ENCODE measurements at places on chromosomes 3 and 15.

DNA sequence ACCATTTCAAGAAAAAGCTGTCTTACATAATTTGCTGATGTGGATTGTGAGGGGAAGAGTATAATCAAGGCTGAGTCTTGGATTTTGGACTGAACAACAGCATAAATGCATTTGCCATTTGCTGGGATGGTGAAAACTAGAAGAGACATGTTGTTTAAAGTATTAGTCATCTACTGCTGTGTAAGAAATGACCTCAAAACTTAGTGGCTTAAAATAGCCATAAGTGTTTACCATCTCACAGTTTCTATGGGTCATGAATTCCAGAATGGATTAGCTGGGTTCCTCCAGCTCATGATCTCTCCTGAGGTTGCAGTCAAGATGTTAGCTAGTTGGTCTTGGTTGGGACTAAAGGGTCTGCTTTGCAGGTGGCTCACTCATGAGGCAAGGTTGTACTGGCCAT lies 66.2 kb downstream of the SCN11A start:
- DNase-seq: no peak

DNA sequence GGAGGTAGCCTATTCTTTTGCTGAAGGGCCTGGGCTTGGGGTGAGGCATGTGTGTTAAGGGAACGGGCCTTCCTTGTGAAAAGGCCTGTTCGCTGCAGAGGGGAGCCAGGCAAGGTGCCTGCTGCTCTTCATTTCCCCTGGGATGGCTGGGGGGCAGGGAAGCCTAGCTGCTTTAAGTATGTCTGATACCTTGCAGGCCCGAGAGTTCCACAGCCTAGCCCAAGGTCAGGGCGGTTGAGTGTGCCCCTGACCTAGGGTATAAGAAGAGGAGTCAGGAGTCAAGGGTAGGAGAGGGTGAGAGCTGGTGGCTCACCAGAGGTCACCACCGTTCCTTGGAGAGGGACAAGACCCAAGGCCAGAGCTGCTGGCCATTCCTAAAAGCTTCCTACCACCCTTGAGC lies 46.6 kb downstream of the UMPS start:
- no peak for DNase-seq

- peak; percentile 56 for DNase-seq
Observed at GRCh38 chr15:28021281-28022039, 77.7 kb downstream of the OCA2 start.

GRCh38 chr15:88852476-88852875 lies 42.9 kb downstream of the HAPLN3 start:
- no peak for DNase-seq

GRCh38 chr3:187551416-187551815 lies 118.8 kb downstream of the SST start:
- no peak for DNase-seq

GRCh38 chr3:106588739-106589138 lies 719.9 kb upstream of the CBLB start:
- no peak for DNase-seq

- DNase-seq: no peak
Observed at GRCh38 chr3:148335612-148336011, 362.1 kb upstream of the AGTR1 start.

DNA sequence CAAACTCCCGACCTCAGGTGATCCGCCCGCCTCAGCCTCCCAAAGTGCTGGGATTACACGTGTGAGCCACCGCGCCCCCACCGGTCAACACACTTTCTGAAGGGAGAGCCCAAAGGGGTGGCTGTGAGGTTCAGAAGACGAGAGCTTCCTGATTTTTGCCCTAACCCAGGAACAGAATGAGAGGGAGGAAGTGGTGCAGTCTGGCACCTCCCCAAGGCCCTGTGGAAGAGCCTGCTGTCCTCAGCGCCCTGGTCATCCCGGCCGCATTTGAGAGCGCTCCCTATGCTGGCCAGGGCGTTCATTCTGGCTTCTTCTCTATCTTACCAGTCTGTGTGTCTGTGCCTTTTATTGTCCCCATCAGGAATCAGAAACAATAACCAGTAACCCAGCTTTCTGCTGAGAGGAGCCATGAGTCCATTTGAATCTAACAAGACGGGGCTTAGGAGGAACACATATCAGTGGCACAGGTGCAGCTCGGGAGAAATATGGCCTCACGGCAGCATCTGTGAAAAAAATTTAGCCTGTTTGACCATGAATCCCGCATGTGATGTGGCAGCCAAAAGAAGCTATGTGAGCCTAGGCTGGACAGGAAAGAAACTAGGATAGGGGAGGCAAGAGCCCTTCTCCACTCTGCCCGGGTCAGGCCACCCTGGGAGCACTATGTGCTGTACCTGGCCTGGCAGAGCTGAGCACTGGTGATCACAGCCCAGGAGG lies 12.9 kb downstream of the BDH1 start:
- DNase-seq: no peak

DNA sequence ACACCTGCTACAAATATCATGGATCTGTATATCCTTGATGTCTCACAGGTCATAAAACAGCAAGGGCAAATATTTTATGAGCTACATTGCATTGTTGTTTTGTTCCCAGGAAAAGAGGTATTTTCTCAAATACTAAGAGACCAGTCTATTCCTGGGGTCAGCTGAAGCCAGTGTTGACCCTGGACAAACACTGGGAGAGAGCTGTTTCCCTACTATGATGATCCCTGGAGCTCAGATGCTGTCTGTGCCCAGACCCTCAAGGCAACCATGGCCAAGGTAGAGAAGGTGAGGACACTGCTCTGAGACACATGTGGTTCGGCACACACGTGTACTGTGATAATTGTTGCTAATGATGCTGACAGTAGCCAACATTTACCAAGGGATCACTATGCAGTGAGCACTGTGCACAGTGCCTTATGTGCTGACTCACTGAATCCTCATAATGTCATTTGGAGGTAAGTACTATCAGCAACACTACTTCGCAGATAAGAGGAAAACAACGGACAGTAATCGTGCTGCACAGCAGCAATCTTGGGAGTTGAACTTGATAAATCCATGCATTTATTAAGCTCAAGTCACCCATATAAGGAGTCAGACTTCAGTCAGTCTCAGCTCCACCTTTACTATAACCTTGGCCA lies 943.6 kb downstream of the FHIT start:
- no peak for DNase-seq

- DNase-seq: peak; percentile 86
Observed at GRCh38 chr15:64151727-64152506, at the start of gene SNX22. TSS of gene SNX22 (plus strand) at chr15:64151731. CDS start at chr15:64151776, 45 bp downstream.

- DNase-seq: no peak
Observed at GRCh38 chr3:188944108-188944507, 227.7 kb upstream of the TPRG1 start.

DNA sequence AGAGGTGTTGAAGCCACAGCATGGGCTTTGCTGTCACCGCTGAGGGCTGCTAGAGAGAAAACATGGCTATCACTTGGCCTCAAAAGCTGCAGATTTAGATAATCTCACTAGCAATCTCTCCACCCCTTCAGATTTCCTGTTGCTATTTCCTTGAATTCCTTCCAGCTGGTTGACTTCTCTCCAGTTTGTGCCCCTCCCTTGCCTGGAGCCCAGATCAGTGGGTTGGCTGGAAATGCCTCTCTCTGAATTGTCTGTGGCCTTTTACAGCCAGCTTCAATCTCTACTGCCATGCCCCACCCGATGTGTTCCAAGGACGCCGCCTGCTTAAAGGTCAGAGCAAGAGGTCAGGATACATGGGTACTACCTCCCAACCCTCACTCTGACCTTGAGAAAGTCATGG lies 294.1 kb downstream of the NTRK3 start:
- no peak for DNase-seq

Measured in posterior cingulate gyrus (tissue), 11 donors.